ENCODE measurements at places on chromosomes 2 and 18. TPM values are rescaled to one million over a fixed set of nuclear protein-coding genes. Genes with fewer than 3 reads are reported as not detected.

GFPT1 gene
- 11.6 TPM for polyA plus RNA-seq

PRKAG3 gene
- not detected for polyA plus RNA-seq

RAB6D gene
- polyA plus RNA-seq: 0.17 TPM

RNF125 gene
- polyA plus RNA-seq: 1.2 TPM

CASP10 gene
- polyA plus RNA-seq: 1.1 TPM

MTLN gene
- polyA plus RNA-seq: 64.6 TPM

IL1RN gene
- not detected for polyA plus RNA-seq

DPP4 gene
- 0.20 TPM for polyA plus RNA-seq

RPRM gene
- 29.6 TPM for polyA plus RNA-seq

HJURP gene
- polyA plus RNA-seq: 18.9 TPM

All from brain (organoid and tissue), 16 donors.